ENCODE measurements at places on chromosomes 6 and 20.
A peak's percentile ranks its signal among the peaks of the same experiment; 100 is the strongest.

DNA sequence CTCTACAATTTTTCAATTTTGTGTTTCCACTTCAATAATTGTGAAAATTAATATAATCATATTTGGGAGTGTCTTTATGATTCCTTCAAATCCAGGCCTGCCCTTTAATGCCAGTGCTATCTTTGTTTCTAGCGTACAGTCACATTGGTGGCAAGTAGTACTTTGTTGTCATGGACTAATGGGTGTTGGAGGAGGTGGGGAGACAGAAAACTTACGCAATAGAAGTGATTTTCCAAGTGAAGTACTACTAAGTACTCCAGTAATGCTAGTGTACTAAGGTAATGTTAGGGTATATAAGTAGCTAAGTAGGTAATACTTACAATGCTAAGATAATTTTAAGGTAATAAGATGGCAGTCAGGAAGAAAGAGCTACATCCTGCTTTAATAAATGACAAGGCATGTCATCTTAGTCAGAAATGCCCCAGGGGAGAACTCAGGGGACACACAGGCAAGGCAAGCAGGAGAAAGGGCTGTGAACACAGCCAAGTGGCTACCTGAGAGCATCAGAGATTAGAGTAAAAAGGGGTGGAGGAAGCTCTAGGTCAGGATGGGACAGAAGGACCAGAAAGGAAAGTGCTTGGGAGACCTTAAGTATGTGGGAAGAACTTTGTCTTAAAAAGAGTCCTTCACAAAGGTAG is 217.2 kb upstream of the PRDM1 start:
- no peak for DNase-seq

- DNase-seq = no peak
Measured at GRCh38 chr6:33597551-33598322, 17.7 kb upstream of the BAK1 start.

GRCh38 chr6:14620522-14620921 is 502.9 kb downstream of the CD83 start:
- DNase-seq = peak; percentile 37

GRCh38 chr6:160084198-160084776 is 37.3 kb upstream of the SLC22A1 start:
- no peak for DNase-seq

GRCh38 chr20:1420066-1420465 is 27.2 kb upstream of the FKBP1A start:
- DNase-seq = no peak

- peak; percentile 14 for DNase-seq
Measured at GRCh38 chr6:114747995-114748625, 405.3 kb upstream of the HS3ST5 start.

- DNase-seq = no peak
Measured at GRCh38 chr6:131831392-131831791, 23.6 kb downstream of the ENPP1 start.

DNA sequence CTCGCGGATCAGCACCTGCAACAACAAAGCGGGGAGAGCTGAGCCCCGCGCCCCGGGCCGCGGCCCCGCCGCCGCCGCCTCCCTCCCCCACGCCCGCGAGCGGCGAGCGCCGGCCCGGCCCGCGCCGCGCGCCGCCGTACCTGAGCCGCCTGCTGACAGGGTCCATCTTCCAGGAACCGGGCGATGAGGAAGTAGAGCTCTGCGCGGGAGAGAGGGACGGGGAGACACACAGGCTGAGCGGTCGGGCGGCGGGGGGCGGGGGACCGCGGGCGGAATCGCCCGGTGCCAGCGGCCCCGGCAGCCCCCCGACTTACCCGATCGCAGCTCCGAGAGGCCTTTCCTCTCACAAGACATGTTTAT is 359 bp downstream of the PHIP start:
- no peak for DNase-seq
